NCI-H187 treated with DMSO at 0.1 percent for 48 hours (cell line): ENCODE measurements at places on chromosomes 12 and 14.

GRCh38 chr12:115983226-115983798 lies 294.2 kb downstream of the MED13L start:
- no peak for DNase-seq

GRCh38 chr14:104530646-104531045 lies 48.9 kb upstream of the C14orf180 start:
- DNase-seq, result no peak

GRCh38 chr12:12219664-12220063 lies 47.2 kb downstream of the LRP6 start:
- no peak for DNase-seq

GRCh38 chr12:49933796-49934195 lies 16.7 kb upstream of the AQP2 start:
- no peak for DNase-seq

DNA sequence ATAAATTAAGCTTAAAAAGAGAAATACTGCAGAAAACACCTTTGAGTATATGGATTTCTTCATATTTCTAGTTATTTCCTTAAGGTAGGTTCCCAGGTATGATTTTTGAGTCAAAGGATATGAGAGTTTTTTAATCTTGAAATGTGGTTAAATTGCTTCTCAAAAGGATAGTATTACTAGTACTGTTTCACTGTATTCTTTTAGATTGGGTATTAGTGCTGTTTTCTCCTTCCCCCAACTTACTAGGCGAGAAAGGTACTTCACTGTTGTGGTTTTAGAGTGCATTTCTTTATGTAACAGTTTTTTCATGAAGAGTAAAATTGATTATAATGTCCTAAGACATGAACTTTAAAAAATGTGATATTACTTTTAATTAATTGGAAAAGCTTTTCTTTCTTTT lies 13.5 kb downstream of the FRS2 start:
- DNase-seq, result no peak

GRCh38 chr12:58470266-58471010 lies 449.9 kb downstream of the LRIG3 start:
- no peak for DNase-seq

GRCh38 chr12:1947081-1947480 lies 28.6 kb upstream of the CACNA2D4 start:
- no peak for DNase-seq

- DNase-seq, result no peak
These were observed 266.9 kb downstream of the DUSP6 start for GRCh38 chr12:89085421-89085820.

DNA sequence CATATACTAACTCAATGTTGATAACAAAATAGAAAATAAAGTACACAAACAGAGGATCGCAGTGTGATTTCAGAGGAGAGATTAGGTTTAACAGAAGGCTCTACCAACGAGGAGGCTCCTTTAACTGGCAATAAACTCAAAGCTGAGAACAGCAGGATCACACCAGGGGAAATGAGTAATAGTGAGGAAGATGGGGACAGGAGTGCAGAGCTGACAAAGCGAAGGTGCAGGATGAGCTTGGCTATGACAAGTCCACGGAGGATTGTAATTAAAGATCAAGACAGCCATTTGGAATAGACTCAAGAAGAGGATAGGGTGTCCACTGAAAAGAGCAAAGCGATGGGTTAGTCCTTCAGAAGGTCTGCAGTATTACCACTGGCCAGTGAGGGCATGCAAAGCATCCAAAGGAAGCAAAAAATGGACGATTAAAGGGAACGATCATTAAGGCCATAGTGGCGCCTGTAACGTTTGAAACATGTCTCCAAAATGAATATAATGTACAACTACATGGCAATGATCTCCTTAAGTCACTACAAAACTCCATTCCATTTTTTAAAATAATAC lies 85.3 kb downstream of the GRIN2B start:
- DNase-seq, result no peak

DNA sequence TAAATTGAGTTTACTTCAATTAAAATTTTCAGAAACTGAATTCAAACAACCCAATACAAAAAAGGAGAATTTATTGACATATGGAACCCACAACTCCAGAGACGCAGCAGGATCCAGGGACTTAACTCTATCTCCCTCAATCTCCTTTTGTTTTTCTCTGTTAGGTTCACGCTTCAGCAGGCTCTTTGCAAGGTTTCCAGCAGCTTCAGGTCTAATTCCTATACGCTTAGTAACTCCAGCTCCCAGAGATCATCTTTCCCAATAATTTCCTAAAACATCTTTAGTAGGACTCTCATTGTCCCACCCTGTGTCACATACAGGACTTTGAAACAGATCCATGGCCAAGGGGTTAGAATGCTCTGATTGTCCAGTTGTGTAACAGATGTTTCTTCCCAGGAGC lies 175.2 kb downstream of the RMST start:
- DNase-seq, result no peak

GRCh38 chr14:56581041-56581727 lies 1.6 kb downstream of the TMEM260 start:
- DNase-seq, result no peak

DNA sequence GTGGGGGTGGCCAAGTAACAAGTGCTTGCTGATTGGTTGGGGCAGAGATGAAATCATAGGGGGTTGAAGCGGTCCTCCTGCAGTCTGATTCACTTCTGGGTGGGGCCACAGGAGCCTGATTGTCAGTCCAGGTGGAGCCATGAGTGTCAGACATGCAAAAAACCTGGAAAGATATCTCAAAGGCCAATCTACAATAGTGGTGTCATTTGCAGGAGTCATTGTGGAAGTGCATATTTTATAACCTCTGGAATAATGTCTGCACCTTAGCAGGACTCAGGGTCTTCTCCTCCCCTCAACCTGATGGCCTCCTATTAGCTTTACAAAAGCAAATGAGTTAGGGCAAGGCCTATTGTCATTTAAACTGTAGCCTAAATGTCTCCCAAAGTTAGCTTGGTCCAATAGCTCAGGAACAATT lies 241.4 kb downstream of the NUAK1 start:
- DNase-seq, result no peak

- DNase-seq, result no peak
These were observed 2.7 kb upstream of the GZMH start for GRCh38 chr14:24612196-24612595.

- no peak for DNase-seq
These were observed 101.9 kb upstream of the SFSWAP start for GRCh38 chr12:131608740-131609690.

DNA sequence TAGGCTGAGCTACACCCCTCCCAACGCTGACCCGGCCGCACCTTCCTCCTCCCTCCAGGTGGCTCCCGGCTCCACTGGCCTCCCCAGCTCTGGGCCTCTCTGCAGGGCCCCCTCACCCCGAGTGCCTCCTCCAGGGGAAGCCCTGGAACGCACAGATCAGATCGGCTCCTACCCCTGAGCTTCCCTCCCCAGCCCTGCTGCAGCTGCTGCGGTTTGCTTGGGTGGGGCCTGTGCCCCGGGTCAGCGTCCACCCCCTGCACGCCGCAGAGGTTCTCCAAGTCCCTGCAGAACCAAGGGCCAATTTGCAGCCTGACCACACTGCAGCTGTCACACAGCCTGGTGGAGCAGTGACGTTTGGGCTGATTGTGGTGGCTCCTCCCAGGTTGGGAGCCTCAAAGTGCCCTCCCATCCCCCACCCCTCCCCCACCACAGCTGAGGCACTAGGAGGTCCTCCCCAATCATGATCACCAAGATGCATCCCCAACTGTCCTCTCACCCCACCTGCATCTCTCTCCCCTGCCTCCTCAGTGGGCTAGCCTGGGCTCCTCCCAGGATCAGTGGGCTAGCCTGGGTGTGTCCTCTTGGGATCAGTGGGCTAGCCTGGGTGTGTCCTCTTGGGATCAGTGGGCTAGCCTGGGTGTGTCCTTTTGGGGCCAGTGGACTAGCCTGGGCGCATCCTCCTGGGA lies 12.8 kb upstream of the FBRSL1 start:
- DNase-seq, result no peak

DNA sequence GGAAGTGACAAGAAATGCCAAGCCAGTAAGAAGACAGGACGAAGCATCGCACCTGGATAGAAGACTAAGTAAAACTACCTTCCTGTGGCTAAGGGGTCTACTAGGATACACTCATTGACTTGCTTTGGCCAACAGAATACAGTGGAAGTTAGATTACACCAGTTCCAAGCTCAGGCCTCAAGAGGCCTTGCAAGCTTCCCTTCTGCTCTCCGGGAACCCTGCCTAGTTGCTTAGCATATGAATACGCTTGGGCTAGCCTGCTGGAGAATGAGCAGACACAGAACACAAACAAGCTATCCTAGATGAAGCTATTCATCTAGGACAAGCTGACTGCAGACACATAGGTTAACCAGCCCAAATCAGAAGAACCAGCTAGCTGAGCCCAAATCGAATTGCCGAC lies 97.0 kb downstream of the DPF3 start:
- DNase-seq, result no peak

- no peak for DNase-seq
These were observed 46.3 kb downstream of the CCDC88C start for GRCh38 chr14:91371011-91371989.

- DNase-seq, result no peak
These were observed 882 bp downstream of the HECTD1 start for GRCh38 chr14:31206536-31207286.

DNA sequence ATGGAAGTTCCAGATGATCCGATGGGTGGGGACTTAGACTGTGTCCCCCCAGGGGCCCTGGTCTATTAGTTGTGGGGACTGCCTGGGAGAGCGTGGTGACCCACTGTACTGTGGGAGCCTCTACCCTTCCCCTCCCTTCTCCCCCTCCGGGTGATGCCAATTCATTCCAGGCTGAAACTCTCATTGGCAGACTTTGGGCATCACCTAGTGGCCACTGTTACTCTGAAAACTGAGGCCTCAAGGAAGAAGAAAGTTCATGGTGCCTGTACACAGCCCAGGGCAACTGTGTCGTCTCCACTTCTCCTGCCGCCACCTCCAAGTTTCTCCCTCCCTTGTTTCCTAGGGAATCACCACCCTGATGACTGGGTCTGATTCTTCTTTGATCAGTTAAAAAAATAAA lies 173.6 kb upstream of the ALG10B start:
- no peak for DNase-seq
